ENCODE measurements at places on chromosomes 2 and 18.
A peak's percentile ranks its signal among the peaks of the same experiment; 100 is the strongest.

DNA sequence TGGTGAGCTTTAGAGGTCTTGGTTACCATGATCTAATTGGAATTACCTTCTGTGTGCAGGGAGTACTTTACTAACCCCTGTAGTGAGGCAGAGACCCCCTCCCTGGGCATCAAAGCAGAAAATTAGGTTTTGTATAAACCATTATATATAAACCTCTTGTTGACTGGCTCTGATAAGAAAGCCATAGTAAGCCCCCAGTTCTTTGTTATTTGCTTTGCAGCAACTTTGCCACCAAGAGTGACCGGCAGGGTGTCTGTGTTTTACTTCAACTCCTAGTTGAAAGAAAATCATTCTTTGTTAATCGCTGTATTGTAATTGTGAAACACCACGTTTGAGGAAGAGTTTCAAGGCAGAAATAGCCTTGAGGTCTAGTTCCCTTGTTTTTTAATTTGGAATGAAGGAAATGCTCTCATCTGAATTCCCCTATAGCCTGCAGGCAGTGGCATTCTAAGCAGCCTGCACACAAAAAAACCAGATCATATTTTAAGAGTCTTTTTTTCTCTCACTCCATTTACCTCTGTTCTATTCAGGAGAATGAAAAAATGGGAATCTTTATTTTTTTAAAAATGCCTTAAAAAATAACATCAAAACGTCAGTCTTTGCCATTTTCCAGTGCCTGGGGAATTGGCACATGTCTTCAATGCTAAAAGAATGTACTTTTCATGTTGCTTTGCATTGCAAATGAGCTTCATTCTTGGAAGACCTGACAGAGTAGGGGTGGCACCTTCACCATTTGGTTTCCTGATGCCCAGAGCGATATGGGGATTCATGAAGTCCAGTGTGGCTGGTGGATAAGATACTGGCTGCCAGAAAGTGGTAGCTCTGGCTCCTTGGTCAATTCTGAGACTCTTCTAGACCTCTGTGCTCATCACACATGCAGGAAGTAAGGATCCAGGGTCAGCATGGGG is 338.1 kb downstream of the SLC4A3 start:
- no peak for DNase-seq

DNA sequence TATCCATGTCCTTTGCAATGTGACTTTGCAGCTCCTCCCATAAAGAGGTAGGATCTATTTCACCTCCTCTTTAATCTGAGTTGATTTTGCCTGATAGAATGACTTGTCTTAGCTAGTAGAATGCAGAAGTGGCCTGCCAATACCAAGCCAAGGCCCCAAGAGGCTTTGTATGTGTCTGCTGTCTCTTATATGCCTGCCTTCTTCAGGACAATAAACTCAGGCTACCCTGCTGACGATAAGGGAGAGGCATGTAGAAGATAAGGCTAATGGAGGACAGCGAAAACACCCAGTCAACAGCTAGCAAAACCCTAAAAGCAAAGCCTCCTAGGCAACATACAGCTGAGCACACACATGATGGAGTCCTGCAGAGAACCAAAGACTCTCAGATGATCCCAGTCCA is 1.8 kb upstream of the ZC3H8 start:
- DNase-seq: no peak

DNA sequence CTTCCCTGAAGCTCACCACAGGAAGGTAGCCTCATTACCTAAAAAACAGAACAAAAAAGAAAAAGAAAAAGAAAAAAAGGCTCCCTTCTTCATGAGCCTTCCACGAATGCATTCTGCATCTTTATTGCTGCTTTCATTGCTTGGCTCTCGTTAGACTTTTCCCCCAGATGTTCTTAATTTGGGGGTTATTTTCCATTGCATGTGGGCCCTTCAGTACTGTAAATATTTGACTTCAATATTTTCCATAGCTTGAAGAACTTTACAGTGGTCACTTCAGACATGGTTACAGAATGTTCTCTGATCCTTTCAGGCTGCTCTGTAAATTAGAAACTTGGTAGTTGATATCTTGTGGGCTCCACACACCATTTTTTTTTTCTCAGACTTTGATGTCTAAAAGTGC is 65.6 kb upstream of the COPS8 start:
- DNase-seq: no peak

GRCh38 chr2:63736354-63736753 is 105.3 kb upstream of the UGP2 start:
- DNase-seq: no peak

GRCh38 chr2:62968168-62968567 is 82.5 kb upstream of the OTX1 start:
- DNase-seq: no peak

DNA sequence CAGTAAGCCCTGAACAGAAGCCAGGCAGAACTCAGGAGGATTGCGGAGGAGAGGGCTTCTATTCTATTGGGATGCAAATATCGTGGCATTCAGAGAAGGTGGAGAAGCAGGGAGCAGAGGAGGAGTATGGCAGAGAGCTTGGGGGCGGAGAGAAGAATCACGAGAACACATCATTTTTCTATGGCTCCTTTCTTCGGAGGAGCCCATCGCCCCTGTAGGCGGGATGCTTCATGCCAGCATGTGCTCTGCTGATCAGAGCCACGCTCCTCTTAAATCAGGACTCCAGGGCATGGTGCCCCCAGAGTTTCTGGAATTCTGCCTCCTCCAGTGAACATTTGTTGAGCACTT is 71.1 kb downstream of the CIB4 start:
- DNase-seq: no peak

GRCh38 chr2:237210763-237211162 is 125.1 kb downstream of the COPS8 start:
- DNase-seq: no peak

- DNase-seq: no peak
Observed at GRCh38 chr2:74873012-74873665, 39.2 kb downstream of the HK2 start.

GRCh38 chr2:86453836-86454235 is 12.7 kb downstream of the KDM3A start:
- no peak for DNase-seq

GRCh38 chr2:233400341-233400740 is 46.0 kb downstream of the DGKD start:
- no peak for DNase-seq

DNA sequence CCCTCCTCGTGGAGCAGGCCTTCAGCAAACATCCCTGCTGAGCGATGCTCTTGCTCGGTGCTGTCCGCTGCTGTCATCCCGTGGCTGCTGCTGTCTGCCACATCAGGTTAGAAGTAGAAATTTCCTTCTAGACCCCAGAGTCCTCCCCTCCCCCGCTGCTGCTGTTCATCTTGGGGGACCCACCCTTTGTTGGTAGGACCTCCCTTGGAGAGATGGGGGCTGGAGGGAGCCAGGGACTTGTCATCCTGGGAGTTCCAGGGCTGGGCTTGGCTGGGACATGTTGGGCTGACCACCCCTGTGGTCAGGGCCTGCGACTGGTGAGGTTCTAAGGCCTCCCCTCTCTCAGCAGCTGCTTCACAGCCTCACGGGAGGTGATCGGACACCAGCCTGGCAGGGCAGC is 122.4 kb downstream of the PRKCE start:
- DNase-seq: no peak

DNA sequence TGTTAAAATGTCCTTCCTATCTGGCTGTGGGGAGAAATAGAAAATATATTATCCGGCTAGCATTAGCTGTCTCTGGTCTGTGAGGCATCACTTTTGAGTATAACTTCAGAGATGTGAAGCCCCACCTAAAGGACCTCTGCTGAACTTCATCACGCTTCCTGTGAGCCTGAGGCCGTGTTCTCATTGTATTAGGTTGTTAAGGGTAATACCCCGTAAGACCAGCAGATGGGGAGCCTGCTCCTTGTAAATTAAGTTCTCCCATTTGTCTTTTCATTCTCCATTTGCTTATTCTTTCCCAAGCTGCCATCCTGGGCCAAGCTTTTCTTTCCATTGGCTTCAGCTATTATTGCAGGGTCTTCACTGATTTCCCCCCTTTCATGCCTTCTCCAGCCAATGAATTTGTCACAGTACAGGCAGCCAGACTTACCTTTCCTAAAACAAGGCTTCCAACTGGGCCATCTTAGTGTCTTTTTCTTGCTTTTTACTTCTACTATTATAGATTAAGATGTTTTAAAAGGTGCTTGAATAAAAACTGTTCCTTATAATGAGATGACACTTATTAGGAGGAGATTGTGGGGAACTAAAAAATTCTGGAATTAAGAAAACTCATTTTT is 12.4 kb downstream of the NIF3L1 start:
- DNase-seq: peak; percentile 87

- no peak for DNase-seq
Observed at GRCh38 chr2:15920696-15921095, 19.7 kb upstream of the MYCN start.

DNA sequence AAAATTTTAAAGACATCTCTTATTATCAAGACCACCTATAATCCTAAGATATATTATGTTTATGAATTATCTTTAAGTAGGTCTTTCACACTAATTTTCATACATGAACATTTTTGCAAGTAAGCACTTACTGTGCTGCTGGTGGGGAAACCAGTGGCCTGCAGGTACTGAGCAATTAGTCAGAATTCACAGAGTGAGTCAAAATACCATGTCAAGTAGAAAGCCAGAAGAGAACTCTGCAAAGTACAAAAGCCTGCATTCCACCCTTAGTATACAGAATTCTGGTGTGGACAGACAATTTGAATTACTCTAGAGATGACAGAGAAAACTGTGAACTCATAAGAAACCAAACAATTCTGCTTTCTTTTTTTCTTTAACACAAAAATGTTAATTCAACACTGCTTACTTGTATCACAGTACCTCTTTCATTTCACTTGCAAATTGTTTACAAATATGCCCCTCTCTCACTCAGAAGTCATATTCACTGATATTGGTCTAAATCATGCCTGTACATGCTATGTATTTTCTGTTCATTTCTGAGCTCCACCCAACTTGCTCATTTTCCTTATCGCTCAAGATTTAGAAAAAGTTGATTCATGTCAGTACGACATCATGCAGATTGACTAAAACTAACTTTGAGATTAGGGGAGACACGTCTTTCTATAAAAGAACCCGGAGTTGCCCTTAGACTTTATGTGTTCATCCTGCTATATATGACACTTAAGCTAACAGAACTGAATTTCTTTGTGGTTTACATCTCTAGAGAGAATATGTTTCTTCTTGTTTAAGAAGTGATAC is 182.9 kb downstream of the IKZF2 start:
- no peak for DNase-seq

- DNase-seq: no peak
Observed at GRCh38 chr18:37662546-37663339, 97.1 kb upstream of the CELF4 start.

DNA sequence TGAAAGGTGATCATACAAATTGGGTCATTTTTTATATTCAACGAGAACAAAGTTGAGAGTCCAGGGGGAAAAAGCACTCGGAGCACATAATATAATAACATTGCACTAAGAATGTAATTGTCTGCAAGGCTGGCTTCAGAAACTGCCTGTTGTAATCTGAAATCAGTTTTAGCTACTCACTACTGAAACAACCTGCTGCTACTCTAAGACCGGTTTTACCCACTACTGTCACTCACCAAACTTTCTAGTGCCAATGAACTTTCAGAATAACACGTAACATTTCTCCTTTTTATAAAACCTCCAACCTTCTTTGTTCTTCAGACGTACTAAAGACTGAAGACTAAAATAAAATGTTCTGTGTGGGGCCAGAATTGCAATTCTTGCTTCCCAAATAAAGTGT is 11.5 kb upstream of the CYB5A start:
- no peak for DNase-seq

DNA sequence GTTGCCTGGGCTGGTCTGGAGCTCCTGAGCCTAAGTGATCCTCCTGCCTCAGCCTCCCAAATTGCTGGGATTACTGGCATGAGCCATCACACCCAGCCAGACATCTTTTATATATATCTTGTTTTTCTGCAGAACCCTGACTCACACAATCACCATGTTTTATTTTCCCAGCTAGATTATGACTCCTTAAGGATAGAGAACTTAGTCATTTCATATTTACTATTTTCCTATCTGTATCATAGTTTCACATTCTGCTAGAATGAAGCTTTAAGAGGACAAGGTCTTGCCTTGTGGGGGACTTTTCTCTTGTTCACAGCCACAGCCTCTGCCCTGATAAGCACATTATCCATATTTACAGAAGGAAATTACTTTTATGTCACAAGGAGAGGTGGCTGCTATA is 73.9 kb downstream of the LBH start:
- DNase-seq: no peak

- no peak for DNase-seq
Observed at GRCh38 chr2:178775975-178776374, 31.2 kb downstream of the TTN start.

DNA sequence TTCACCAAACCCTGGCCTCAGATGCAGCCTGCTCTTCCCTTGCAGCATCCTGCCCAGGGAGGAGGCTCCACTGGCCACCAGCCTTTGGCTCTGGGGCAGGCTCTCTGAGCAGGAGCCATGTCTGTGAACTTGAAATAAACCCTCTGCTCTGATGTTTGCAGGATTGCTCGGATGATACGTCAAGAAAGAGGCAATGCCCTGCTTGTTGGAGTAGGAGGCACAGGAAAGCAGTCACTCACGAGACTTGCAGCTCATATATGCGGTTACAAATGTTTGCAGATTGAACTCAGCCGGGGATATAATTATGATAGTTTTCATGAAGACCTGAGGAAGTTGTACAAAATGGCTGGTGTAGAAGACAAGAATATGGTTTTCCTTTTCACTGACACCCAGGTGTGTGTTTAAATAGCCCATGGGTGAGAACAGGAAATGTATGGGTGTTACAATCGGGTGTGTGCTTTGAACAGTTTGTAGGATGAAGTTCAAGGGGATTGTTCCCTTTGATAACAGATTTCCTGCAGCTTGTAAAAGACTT is 177.9 kb downstream of the DNAH6 start:
- peak; percentile 52 for DNase-seq

GRCh38 chr18:58924473-58924872 is 59.8 kb downstream of the ZNF532 start:
- no peak for DNase-seq

DNA sequence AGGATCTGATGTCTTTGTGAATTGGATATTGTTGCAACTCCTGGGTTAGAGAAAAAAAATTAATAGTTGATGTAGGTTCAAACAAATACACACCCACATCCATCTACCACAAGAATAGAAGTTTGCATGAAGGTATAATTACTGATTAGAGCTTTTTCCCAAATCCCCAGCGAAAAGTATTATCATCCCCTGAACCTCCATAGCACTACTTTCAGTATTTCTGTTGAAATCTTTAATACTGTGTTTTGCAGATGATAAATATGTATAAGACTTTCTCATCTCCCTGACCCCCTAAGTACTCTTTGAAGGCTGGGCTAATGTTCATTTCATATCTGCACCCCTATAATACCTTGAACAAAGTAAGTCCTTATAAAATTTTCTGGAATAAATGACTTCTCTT is 6.4 kb downstream of the FN1 start:
- DNase-seq: no peak
